HFF-Myc (cell line): ENCODE measurements at places on chromosomes 13 and 19.

GRCh38 chr19:30150626-30151025 lies 208.6 kb downstream of the URI1 start:
- DNase-seq, result no peak

DNA sequence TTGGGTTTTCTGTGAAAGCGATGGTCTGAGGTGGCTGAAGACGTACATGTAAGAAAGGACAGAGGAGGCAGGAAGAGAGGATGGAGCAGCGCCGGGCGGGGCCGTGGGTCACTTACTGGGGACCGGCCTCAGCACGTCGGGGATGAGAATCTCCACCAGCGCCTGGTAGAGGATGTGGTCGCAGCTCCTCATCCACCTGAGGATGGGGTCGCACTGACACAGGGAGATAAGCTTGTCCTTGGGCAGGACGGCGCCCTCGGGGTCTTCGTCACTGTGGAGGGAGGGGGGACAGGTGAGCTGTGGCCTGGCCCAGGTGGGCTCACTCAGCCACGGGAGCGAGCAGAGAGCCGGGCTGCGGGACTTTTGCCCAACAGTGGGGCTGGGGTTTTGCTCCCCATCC lies 29.0 kb upstream of the RANBP3 start:
- DNase-seq, result no peak

DNA sequence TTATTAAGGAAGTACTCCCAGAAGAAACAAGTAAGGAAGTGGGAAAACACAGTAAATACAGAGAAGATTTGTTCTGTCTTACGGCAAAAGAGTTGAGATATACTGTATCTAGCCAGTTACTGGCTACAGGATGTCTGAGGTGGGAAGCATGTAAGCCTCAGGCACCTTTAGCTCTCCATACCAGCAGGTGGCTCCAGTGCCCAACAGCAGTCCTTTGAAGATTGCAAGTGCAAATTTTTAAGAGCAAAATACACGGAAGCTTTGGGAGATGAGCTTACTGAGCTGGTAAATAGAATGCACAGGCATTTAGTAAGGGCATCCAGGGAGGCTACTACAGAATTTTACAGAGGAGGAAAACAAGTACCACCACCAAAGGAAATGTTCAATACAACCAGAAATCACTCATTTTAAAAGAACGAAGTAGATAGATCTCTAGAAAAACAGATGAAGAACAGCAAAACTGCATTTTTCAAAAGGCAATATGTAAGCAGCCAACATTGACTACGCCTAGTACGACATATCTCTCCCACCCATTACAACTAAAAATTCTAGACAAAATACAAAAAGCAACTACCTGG lies 57.9 kb upstream of the VSTM2B start:
- peak; percentile 4 for DNase-seq

DNA sequence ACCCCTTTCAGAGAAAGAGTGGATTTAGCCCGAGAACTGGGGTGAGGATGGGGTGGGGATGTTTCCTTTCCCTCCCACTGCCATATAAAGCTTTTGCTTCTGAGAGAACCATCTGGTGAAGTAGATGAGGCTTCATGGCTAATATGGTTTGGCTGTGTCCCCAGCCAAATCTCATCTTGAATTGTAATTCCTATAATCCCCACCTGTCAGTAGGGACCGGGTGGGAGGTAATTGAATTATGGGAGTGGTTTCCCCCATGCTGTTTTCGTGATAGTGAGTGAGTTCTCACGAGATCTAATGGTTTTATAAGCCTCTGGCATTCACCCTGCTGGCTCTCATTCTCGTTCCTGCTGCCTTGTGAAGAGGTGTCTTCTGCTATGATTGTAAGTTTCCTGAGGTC lies 270.9 kb downstream of the LMO7 start:
- no peak for DNase-seq

GRCh38 chr13:59690857-59691500 lies 472.7 kb downstream of the DIAPH3 start:
- DNase-seq, result no peak
